ENCODE measurements at places on chromosomes 5 and 9.

- peak; percentile 78 for DNase-seq
Measured at GRCh38 chr5:134113363-134113889, 1.1 kb upstream of the TCF7 start.

DNA sequence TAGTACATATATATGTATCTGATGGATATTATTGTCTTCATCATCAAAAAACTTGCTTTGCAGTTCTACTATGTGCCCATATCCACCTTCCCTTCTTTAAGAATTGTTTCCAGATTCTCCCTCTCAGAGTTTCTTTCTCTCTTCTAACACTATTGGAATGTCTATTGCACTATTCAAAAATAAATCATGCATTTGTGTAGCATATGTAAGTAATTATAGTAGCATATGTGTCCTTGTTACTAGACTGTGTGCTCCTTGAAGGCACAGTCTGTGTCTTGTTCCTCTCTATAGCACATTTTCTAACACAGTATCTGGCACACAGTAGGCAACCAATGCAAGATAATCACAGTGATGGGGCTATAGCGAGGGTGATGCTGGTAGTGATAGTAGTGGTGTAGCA lies 43.4 kb upstream of the TRIM32 start:
- no peak for DNase-seq

DNA sequence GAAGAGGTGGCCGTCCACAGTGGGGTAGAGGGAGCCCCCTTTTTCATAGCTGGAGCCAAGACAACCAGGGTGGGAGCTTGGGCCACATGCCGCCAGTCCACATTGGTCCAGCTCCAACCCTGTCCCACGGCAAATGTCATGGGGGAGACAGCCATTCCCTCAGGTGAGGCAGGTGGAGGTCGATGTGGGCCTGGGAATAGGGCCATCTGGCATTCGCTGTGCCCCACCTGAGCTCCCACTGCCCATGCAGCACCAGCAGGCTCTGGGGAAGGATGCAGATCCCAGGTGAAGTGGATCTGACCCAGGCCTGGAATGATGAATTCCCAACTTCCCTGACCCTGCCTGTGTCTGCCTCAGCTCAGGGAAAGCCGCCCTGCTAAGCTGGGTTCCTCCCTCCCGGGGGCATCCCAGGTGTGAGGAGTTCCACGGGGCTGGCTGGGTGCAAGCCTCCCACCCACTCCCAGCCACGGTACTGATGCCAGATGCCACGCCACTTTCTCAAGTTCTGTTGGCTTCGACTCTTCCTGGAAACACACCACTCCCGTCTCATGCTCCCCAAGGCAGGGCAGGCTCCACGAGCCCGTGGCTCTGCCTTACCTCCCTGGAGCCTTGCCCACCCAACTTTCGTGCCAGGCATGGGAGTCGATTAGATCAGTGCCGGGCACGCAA lies 25.2 kb upstream of the FCN2 start:
- peak; percentile 22 for DNase-seq

DNA sequence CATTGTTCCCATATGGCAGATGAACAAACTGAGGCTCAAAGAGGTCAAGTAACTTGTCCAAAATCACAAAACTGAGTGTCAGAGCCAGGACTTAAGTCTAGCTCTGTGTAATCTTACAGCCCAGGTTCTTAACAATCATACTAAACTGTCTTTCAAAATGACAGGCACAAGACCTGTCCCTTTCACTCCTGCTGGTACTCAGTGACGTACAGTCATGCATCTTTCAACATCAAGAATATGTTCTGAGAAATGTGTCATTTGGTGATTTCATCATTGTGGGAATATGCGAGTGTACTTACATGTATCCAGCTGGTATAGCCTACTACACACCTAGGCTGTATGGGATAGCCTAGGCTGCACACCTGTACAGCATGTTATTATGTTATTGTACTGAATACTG lies 646.8 kb upstream of the WWC1 start:
- no peak for DNase-seq

GRCh38 chr5:144203750-144204596 lies 33.3 kb downstream of the KCTD16 start:
- peak; percentile 26 for DNase-seq

GRCh38 chr5:112228667-112229066 lies 190.4 kb downstream of the EPB41L4A start:
- peak; percentile 44 for DNase-seq
